Osteocyte (in vitro differentiated cells): ENCODE measurements at places on chromosomes 16 and 17. TPM values are rescaled to one million over a fixed set of nuclear protein-coding genes. Genes with fewer than 3 reads are reported as not detected.

Gene PRCD
- total RNA-seq, result 1.3 and 1.4 TPM in 2 replicates

Gene PRR29
- total RNA-seq, result not detected in 2 replicates

Gene CRISPLD2
- 3.3 and 3.5 TPM in 2 replicates for total RNA-seq

Gene HOXB8
- total RNA-seq, result not detected in 2 replicates

Gene NQO1
- total RNA-seq, result 389 and 470 TPM in 2 replicates

Gene KRT32
- not detected in 2 replicates for total RNA-seq

Gene SLC13A5
- total RNA-seq, result not detected in 2 replicates

DNA sequence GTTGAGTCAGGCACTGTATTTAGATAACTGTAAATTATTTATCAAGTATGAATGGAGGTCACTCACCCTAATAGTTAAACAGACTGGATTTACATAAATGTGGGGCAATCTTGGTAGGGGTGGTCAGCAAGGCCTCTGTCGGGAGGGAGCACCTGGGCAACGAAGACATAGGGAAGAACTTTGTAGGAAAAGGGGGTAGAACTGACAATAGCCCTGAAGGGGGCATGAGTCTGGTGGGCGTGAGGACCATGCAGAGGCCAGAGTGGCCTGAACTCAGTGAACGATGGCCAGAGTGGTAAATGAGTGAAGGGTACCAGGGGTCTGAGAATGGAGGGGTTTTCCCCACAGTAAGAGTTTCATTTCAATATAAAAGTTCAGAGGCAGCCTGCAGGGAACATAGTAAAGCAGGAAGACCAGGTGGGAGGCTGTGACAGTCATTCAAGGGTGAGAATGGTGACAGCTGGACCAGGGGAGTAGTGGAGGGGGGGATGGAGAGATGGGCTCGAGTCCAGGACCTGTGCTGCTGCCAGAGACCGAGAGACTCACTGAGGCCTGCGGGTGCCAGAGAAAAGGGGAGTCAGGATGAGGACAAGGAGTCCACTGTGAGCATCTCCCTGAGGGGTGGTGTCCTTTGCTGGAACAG lies 2.9 kb downstream of the C17orf67 start:
- H3K27me3 ChIP-seq, result no peaks in the 10 kb centered on the region
- no peak for DNase-seq
- peaks cover 2% of the 10 kb centered on the region for H3K36me3 ChIP-seq
- no peak overlapping the region for H3K4me3 ChIP-seq
- H3K27ac ChIP-seq, result no peak overlapping the region
- peaks cover 15% of the 10 kb centered on the region for H3K4me1 ChIP-seq

- peaks cover 36% of the 10 kb centered on the region for H3K4me1 ChIP-seq
- no peak overlapping the region for H3K27ac ChIP-seq
- no peaks in the 10 kb centered on the region for H3K27me3 ChIP-seq
- no peaks in the 10 kb centered on the region for H3K36me3 ChIP-seq
- H3K4me3 ChIP-seq, result no peak overlapping the region
Observed at GRCh38 chr16:72246423-72246822, 74.5 kb upstream of the PMFBP1 start.

GRCh38 chr17:43215341-43215740 lies 3.7 kb downstream of the TMEM106A start:
- peaks cover 15% of the 10 kb centered on the region for H3K36me3 ChIP-seq
- peaks cover 27% of the 10 kb centered on the region for H3K4me1 ChIP-seq
- no peak for DNase-seq
- H3K4me3 ChIP-seq, result no peak overlapping the region
- no peaks in the 10 kb centered on the region for H3K27me3 ChIP-seq
- no peak overlapping the region for H3K27ac ChIP-seq

GRCh38 chr17:6856051-6856450 lies 24.5 kb upstream of the TEKT1 start:
- H3K27ac ChIP-seq, result no peak overlapping the region
- H3K36me3 ChIP-seq, result no peaks in the 10 kb centered on the region
- DNase-seq, result no peak

- H3K4me1 ChIP-seq, result no peaks in the 10 kb centered on the region
- no peak for DNase-seq
- no peaks in the 10 kb centered on the region for H3K27me3 ChIP-seq
- H3K27ac ChIP-seq, result no peak overlapping the region
Observed at GRCh38 chr17:13283606-13284005, 265.8 kb upstream of the ELAC2 start.

DNA sequence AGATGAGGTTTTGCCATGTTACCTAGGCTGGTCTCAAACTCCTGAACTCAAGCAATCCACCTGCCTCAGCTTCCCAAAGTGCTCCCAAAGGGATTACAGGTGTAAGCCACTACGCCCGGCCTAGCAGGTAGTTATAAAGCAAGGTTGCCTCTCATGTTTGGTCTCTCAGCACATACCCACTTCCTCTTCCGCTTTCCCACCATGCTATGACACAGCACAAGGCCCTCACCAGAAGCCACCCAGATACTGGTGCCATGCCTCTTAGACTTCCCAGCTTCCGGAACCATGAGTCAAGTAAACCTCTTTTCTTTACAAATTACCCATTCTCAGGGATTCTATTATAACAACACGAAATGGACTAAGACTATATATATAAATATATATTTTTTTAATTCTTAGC lies 143.6 kb downstream of the COPRS start:
- peak; percentile 32 for DNase-seq
- no peak overlapping the region for H3K4me3 ChIP-seq
- H3K27me3 ChIP-seq, result no peaks in the 10 kb centered on the region
- H3K36me3 ChIP-seq, result no peaks in the 10 kb centered on the region

DNA sequence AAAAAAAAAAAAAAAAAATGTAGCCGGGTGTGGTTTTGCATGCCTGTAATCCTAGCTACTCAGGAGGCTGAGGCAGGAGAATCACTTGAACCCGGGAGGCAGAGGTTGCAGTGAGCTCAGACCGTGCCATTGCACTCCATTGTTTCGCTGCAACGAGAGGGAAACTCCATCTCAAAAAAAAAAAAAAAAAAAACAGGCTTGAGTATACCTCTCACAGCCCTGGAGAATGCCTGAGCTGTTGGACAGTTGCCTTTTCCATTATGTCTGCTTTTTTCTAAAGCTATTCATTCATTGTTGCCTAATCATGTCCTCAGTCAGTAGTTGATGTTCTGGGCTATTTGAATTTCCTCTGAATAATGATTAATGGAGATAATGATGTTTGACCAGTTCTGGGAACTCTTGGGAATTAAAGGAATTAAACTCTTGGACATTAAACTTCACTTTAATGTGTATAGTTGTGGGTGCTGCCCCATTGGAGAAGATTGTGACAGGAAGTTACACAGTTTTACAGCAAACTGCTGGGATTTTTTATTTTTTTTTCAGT lies 11.8 kb downstream of the HMOX2 start:
- no peak overlapping the region for H3K4me3 ChIP-seq
- DNase-seq, result no peak
- peaks cover 4% of the 10 kb centered on the region for H3K36me3 ChIP-seq

GRCh38 chr16:65119901-65120401 lies 1.9 kb downstream of the CDH11 start:
- DNase-seq, result no peak
- H3K4me1 ChIP-seq, result peaks cover 60% of the 10 kb centered on the region
- H3K4me3 ChIP-seq, result peak overlapping the region; percentile 84
- H3K27me3 ChIP-seq, result no peaks in the 10 kb centered on the region
- H3K36me3 ChIP-seq, result peaks cover 17% of the 10 kb centered on the region
- H3K27ac ChIP-seq, result peak overlapping the region; percentile 93

DNA sequence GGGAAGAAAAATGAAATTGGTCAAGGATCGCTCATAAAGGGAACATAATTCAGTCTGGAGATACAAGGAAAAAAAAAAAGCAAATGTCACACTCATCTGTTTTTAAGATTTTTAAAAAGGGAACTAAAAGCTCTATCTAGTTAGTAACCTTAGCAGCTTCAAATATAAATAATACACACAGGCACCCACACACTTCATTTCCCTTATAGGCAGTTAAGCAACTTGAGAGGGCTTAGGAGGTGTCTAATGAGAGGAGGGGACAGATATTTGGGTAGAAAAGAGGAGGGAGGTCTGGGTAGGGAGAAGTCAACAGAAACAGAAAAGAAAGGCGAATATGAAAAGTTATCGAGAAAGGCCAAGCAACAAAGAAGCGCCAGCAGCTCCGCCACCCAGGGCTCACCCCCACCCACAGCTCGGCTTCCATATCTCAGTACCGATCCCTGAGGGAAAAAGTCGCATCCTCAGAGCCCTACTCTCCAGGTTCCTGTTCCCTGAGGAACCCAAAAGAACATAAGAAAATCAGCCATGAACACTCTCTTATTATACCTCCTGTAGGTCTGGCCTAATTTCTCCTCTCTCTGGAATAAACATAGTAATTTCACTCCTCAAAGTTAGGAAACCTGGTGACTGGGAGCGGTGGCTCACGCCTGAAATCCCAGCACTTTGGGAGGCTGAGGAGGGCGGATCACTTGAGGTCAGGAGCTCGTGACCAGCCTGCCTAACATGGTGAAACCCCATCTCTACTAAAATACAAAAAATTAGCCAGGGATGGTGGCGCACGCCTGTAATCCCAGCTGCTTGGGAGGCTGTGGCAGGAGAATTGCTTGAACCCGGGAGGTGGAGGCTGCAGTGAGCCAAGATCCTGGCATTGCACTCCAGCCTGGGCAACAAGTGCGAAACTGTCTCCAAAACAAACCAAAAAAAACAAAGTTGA lies 69.6 kb upstream of the RCVRN start:
- H3K4me1 ChIP-seq, result peaks cover 25% of the 10 kb centered on the region
- H3K36me3 ChIP-seq, result no peaks in the 10 kb centered on the region
- H3K4me3 ChIP-seq, result no peak overlapping the region
- H3K27me3 ChIP-seq, result peaks cover 6% of the 10 kb centered on the region
- H3K27ac ChIP-seq, result peak overlapping the region; percentile 33

- DNase-seq, result no peak
- H3K4me1 ChIP-seq, result no peaks in the 10 kb centered on the region
- no peak overlapping the region for H3K4me3 ChIP-seq
Observed at GRCh38 chr17:28956861-28957260, 5.5 kb upstream of the PHF12 start.

DNA sequence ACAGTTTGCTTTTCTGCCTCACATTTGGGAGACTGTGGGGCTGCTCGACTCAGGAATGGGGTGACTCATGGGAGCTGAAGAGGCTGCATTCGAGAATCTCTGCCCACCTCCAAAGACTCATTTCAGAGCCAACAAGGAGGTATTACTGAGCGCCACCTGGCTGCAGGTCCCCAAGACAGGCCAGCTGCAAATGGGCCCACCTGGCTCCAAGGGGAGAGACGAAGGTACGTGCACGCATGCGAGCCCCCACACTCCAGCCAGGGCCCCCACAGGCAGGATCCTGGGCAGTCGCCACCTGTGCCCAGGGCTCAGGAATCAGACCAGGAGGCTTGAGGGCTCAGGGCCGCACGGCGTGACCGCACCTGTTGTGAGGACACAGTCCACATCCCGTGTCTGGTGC lies 6.0 kb downstream of the HAGHL start:
- no peak for DNase-seq
- H3K4me1 ChIP-seq, result no peaks in the 10 kb centered on the region
- no peak overlapping the region for H3K4me3 ChIP-seq
- H3K27me3 ChIP-seq, result no peaks in the 10 kb centered on the region
- H3K36me3 ChIP-seq, result peaks cover 10% of the 10 kb centered on the region

- H3K4me1 ChIP-seq, result peaks cover 46% of the 10 kb centered on the region
- H3K4me3 ChIP-seq, result no peak overlapping the region
- H3K36me3 ChIP-seq, result no peaks in the 10 kb centered on the region
- no peak overlapping the region for H3K27ac ChIP-seq
- DNase-seq, result no peak
Observed at GRCh38 chr17:29150161-29150560, 30.0 kb downstream of the MYO18A start.

DNA sequence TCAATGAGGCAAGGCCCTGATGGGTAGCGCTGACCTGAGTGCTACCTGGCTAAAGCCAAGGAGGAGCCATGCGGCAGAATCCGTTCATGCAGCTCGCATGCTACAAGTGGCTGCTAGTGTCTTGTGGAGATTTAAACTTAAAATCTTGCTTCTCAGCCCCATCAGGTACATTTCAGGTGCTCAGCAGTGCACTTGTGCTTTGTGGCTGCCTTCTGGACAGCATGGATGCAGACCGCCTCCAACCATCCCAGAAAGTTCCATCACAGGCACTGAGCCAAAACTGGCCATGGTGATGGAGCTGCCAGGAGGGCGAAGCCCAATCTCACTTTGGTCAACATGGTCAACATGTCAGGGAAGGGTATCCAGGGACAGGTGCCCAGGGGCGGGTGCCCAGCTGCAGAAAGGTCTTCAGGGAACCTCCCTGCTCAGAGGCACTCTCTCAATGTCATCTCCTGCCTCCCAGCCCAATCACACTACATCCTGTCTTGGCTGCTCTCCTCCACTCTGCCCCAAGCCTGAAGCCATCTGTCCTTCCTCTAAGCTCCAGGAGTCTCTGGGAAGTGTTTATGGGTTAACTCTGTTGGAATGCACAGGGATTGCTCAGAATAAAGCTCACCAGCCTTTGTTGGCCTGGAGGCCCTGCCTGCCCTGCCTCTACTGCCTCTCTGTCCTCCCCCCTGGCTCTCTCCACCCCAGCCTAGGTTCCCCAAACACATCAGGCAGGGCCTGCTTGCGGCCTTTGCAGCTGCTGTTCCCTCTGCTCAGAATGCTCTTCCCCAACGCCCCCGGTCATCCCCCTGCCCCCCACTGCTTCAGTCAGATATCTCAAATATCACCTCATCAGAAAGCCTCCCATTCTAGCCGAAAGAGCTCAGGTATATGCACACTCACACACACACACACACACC lies 18.3 kb upstream of the TNFRSF13B start:
- H3K27ac ChIP-seq, result no peak overlapping the region
- H3K27me3 ChIP-seq, result peaks cover 16% of the 10 kb centered on the region
- H3K4me1 ChIP-seq, result peaks cover 8% of the 10 kb centered on the region
- no peaks in the 10 kb centered on the region for H3K36me3 ChIP-seq

- H3K4me3 ChIP-seq, result no peak overlapping the region
- no peaks in the 10 kb centered on the region for H3K27me3 ChIP-seq
- H3K27ac ChIP-seq, result no peak overlapping the region
- no peaks in the 10 kb centered on the region for H3K36me3 ChIP-seq
- DNase-seq, result no peak
Observed at GRCh38 chr16:638034-638543, 2.0 kb upstream of the METTL26 start.

DNA sequence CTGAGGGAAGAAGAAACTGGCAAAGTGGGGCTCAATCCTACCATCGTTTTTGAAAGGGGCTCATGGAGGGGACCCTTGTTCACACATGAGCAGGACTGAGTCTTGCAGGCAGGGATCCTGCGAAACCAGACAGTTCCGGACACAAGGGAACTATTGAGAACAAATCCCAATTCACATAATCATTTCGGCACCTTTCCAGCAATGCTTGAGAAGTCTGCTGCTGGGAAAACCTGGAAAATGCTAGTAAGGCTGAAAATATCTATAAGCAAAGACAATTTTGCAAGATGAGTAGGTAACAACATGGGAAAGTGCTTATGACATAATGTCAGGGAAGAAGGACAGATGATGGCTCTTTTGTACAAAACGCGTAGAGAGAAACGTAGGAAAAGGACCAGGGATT lies 52.1 kb upstream of the BPTF start:
- H3K27ac ChIP-seq, result no peak overlapping the region
- H3K4me1 ChIP-seq, result no peaks in the 10 kb centered on the region
- peaks cover 3% of the 10 kb centered on the region for H3K27me3 ChIP-seq
- H3K4me3 ChIP-seq, result no peak overlapping the region
